ENCODE measurements at places on chromosomes 12 and 14.

DNA sequence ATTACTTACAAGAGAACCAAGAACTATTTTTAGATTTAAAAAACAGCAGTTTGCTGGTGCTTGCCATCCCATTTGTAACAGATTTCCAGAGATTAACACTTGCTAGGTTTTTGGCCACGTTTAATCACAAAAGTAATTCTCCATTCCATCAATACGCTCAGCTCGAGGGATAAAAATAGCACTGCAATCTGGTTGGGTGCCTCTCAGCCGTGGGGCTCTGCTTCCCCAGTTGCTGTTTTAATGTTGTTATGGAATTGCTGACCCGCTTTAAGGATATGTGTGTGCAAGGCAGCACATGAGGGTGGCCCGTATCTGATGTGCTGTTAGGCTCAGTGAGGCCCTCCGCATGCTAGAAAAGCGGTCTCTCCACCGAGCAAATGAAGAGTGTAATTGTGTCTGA, 222.2 kb upstream of the TMEM260 start:
- H3K36me3 ChIP-seq: no peaks in the 10 kb centered on the region
- no peak overlapping the region for H3K4me3 ChIP-seq
- no peak overlapping the region for H3K27ac ChIP-seq
- no peak for DNase-seq

DNA sequence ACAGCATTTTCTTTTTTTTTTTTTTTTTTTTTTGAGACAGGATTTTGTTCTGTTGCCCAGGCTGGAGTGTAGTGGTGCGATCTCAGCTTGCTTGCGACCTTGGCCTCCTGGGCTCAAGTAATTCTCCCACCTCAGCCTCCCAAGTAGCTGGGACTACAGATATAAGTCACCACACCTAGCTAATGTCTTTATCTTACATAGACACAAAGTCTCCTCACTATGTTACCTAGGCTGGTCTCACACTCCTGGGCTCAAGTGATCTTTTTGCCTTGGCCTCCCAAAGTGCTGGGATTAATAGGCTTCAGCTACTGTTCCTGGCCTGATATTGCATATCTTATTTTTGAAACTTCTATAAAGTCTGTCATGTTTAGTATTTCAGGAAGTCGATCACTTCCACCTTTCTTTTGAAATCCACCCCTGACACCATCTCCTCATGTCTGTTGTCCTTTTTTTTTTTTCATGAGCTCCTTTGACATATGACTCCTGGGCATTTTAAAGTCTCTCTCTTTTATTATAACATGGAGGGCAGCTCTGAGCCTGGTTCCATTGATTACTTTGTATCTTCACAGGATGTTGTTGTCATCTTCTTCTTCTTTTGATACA, 5.9 kb upstream of the A2ML1 start:
- H3K4me3 ChIP-seq: no peak overlapping the region
- H3K27ac ChIP-seq: no peak overlapping the region
- no peaks in the 10 kb centered on the region for H3K36me3 ChIP-seq
- DNase-seq: no peak
- no peaks in the 10 kb centered on the region for H3K4me1 ChIP-seq
- no peaks in the 10 kb centered on the region for H3K27me3 ChIP-seq

DNA sequence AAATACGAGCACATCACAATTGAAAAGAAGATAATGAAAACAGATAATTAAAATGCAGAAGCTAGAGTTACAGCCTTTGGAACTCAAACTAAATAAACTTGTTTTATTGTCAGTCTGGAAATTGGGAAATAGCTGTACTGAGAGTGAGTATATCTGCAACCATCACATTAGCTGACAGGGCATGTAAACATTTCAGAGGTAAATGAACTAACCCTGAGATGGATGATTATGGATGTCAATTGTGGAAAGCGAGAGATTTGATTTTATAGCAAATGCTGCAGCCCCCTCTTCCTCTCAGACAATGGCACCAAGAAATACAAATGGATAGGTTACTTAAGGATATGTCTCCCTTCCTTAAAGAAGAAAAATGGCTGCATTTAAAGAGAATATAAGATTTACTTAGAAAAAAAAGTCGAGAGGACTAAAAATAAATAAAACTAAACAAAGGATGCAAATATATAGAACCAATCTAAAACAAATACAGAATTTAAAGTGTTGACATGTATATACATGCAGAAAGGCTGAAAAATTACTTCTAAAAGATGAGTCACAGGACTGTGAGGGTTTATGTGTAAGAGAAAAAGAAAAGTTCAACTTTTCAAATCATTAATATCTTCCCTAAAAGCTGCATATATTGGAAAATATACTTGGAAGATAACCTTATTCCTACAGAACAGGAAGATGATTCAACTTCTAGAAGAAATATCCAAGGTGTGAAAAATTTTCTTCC, 120.3 kb upstream of the FLRT2 start:
- DNase-seq: no peak
- no peak overlapping the region for H3K4me3 ChIP-seq
- H3K27ac ChIP-seq: no peak overlapping the region
- H3K36me3 ChIP-seq: no peaks in the 10 kb centered on the region
- H3K27me3 ChIP-seq: no peaks in the 10 kb centered on the region

DNA sequence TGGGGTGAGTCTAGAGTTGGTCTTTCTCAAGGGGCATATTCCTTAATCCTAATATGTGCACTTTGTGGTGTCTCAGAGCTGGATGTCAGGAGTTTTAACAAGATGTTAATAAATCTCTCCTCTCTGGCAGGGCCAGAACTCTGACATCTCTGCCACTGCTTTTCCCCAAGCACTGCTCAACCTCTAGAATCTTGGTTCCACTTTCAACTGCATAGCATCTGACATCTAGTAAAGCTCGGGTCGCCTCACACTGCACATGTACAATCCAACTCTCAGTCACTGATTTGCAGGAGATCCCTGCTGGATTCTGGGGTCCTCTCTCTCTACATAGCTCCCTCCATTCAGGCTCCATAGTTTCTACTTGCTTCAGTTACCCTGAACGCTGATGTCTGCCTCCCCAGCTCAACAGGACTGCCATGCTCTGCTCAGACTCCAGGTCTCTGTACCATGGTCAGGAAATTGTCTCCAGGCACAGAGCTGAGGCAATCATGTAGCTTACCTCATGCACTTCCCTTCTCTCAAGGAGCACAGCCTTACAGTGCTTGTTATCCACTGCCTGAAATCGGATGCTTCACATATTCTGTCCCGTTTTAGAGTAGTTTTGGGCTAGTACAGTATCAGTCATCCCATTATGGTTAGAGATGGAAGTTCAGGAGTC, 1.6 kb downstream of the PTCSC3 start:
- no peak for DNase-seq
- H3K4me3 ChIP-seq: no peak overlapping the region
- no peaks in the 10 kb centered on the region for H3K4me1 ChIP-seq
- no peaks in the 10 kb centered on the region for H3K27me3 ChIP-seq
- H3K36me3 ChIP-seq: no peaks in the 10 kb centered on the region

Data from psoas muscle (tissue), 8 donors.